Neural crest cell (in vitro differentiated cells): ENCODE measurements at places on chromosomes 12 and 14. TPM values are rescaled to one million over a fixed set of nuclear protein-coding genes. Genes with fewer than 3 reads are reported as not detected.

RD3L gene
- not detected in 2 replicates for total RNA-seq

TAS2R8 gene
- total RNA-seq = not detected in 2 replicates

R3HDM2 gene
- 57.3 and 57.5 TPM in 2 replicates for total RNA-seq

SOX5 gene
- 86.6 and 86.8 TPM in 2 replicates for total RNA-seq

TECPR2 gene
- total RNA-seq = 27.0 and 28.3 TPM in 2 replicates

SSPN gene
- 4.1 and 4.7 TPM in 2 replicates for total RNA-seq

NTN4 gene
- 5.7 and 6.0 TPM in 2 replicates for total RNA-seq
